ENCODE measurements at places on chromosomes 13 and 19.

GRCh38 chr13:22229916-22230315, 559.0 kb downstream of the FGF9 start:
- DNase-seq: no peak

GRCh38 chr13:37070956-37071355, 11.5 kb upstream of the SUPT20H start:
- no peak for DNase-seq

GRCh38 chr19:8085598-8086408, 33.2 kb downstream of the CCL25 start:
- DNase-seq: no peak

- DNase-seq: no peak
Observed at GRCh38 chr13:80655778-80656511, 315.0 kb upstream of the SPRY2 start.

DNA sequence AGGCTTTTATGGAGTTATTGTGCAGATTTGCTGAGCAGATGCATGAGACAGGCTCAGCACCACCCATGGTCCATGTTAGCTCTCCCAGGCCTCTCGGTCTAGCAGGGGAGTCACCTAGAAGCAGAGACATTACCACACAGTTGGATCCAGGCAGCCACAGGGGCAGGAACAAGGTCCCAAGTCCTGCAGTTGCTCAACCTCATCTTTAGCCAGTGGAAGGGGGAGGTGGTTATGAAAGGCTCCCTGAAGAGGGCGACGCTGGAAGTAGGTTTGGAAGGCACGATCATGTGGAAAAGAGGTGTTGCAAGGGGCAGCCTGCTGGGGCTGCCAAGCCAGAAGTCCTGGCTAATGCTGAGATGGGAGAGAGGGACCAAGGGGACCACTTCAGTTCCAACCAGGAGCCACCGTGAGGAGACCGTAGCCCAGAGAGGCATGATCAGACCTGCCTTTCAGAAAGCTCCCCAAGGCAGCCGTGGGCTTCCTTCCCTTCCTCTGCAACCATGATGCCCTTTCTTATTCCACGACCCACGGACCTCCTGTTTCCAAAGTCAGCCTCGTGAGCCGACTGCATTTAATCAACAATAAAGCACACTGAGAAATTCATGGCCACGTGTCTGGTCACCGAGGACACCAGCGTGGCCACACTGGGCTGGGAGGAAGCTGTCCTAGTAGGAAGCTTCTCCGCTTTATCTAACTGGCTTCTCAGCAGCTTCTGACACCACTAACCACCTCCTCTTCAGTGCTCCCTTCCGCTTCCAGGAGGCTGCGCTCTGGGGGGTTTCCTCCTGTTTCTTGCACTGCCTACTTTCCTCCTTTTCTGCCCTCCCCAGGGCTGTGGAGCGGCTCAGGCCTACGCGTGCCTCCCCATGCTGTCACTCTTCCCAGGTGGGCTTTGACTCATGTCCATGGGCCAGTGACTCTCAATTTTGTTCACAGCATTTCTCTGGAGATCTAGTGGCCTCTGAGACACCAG, 2.6 kb downstream of the AP1M1 start:
- no peak for DNase-seq

- no peak for DNase-seq
Observed at GRCh38 chr13:66111628-66112027, 1118.5 kb downstream of the PCDH9 start.

GRCh38 chr13:79401259-79402070, 4.6 kb downstream of the RBM26 start:
- no peak for DNase-seq

DNA sequence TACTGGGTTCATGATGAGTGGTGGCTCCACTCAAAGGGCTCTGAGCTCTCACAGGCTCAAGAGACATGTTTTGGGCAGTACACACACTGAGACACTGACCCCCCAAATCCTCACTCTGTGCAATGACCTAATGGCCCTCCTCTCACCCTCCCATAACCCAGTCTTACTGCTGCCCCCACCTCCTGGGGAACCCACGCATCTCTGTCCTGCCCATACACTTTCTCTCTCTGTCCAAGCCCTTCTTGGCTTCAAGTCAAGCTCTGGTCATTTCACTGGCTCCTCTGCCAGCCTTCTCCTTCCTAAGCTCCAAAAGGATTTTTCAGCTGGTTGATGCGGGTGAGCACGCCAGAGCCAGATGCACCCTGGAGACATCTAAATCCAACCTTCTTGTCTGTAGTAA, 187.9 kb upstream of the TSHZ3 start:
- no peak for DNase-seq

- no peak for DNase-seq
Observed at GRCh38 chr19:7883796-7884570, 4.3 kb upstream of the LRRC8E start.

GRCh38 chr13:111062966-111063365, 52.1 kb upstream of the ARHGEF7 start:
- DNase-seq: no peak

DNA sequence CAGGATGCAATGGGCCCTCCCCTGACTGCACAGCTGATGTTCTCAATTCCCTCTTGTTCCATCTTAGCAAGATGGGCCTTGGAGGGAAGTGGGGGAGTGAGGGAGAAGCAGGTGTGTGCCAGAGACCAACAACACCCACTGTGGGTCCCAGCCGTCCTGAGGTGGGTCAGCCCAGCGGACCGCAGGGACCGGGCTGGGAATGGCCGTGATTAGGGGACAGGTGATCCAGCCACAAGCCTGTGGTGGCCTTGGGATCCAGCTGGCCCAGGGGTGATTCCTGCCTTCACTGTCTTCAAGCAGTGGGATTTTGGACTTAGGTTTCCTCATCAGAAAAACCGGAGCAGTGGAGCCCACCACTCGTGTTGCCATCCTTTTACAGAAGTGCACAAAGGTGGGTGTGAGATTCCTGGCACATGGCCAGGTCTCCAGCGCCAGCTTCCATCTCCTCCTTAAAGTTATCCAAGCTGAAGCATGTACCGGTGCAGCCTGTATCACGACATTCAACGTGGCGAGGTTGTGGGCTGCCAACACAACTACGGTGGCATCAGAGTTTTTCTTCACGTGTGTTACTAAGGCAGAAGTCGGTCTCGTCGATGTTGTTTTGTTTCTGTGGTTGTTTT, 9.0 kb upstream of the ATP11A start:
- no peak for DNase-seq

- DNase-seq: no peak
Observed at GRCh38 chr19:49954092-49954829, 6.7 kb downstream of the SIGLEC11 start.

GRCh38 chr13:64457976-64458375, 2772.2 kb downstream of the PCDH9 start:
- DNase-seq: no peak

- no peak for DNase-seq
Observed at GRCh38 chr19:49019242-49019932, 2.5 kb upstream of the LHB start.

DNA sequence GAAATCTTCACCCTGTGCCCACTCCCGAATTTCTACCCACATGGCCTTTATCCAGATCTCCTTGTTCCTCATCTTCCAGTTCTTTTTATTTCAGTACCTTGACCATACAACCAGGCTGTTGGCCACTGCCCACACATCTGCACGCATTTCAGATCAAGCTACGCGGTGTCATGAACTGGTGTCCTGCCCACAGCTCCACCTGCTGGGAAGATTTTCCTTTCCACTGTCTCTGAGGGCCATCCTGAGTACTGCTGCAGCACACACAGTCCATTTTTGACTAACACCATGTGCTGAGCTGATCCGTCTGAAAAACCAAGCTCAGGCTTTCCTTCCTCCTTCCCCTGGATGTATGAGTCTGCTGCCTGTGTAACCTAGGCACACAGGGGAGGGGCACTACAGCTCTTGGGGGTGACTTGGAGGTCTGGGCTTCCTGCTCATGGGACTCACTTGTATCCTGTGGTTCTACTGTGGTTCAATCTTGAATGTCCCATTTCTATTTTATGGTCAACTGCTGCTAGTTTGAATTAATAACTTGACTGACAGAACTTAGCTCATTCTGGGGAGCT, 71.9 kb downstream of the WASF3 start:
- DNase-seq: no peak

Data from left hindlimb (tissue), 1 donor.